Stimulated activated CD4-positive, alpha-beta T cell treated with anti-CD3 and anti-CD28 coated beads, Interleukin-4, amount 100 ng/mL, for 24 hours (primary cell): ENCODE measurements at places on chromosomes 6 and 20.
A peak's percentile ranks its signal among the peaks of the same experiment; 100 is the strongest.

DNA sequence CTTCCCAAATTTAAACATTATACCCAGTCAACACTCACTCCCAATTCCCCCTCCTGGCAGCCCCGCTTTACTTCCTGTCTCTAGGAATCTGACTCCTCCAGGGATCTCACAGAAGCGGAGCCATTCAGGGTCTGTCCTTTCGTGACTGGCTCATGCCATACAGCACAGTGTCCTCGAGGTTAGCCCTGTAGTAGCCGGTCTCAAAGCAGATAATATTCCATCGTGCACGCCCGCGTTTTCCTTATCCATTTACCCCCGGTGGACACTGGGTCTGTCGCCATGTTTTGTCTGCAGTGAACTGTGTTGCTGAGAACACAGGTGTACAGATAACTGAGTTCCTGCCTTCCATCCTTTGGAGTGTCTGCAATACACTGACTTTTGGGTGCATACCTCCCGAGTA, 95.3 kb downstream of the TTLL2 start:
- no peak for DNase-seq

GRCh38 chr20:4951299-4951698, 50.0 kb downstream of the SLC23A2 start:
- DNase-seq: no peak

GRCh38 chr20:3990716-3991115, 24.6 kb downstream of the RNF24 start:
- DNase-seq: no peak

GRCh38 chr6:86500035-86500434, 437.3 kb upstream of the HTR1E start:
- DNase-seq: no peak

GRCh38 chr20:45918182-45918737, 6.3 kb upstream of the PLTP start:
- DNase-seq: no peak

DNA sequence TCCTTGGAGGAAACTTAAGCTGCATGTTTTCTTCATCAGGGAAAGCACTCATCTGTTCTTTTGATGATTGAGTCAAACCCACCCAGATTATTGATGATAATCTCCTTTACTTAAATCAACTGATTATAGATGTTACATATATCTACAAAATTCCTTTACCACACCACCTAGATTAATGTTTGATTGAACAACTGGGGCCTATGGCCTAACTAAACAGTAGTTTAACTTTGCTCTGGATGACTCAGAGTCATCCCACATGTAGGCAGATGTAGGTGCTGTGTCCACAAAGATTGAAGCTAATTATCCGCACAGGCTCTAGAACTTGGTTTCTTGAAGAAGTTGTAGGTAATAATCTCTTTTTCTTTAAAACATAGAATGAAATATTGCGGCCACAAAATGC, 42.2 kb downstream of the PKIB start:
- no peak for DNase-seq

- no peak for DNase-seq
Measured at GRCh38 chr6:121055572-121056163, 278.6 kb downstream of the TBC1D32 start.

DNA sequence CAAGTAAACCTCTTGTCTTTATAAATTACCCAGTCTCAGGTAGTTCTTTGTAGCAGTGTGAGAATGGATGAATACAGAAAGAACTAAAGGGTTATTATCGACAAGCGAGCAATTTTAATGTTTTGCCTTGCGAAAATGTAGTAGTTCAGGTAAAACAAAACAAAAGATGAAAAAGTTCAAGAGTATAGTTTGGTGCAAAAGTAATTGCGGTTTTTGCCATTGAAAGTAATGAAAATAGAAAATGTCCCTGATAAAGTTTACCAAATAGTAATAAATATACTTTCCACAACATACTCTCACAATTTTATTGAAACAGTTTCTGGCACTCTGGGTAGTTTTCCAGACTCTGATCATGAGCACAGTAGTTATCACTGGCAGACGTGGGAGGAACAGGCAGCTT, 71.9 kb upstream of the SLC35B3 start:
- no peak for DNase-seq

- no peak for DNase-seq
Measured at GRCh38 chr6:154462425-154462824, 48.1 kb downstream of the CNKSR3 start.

DNA sequence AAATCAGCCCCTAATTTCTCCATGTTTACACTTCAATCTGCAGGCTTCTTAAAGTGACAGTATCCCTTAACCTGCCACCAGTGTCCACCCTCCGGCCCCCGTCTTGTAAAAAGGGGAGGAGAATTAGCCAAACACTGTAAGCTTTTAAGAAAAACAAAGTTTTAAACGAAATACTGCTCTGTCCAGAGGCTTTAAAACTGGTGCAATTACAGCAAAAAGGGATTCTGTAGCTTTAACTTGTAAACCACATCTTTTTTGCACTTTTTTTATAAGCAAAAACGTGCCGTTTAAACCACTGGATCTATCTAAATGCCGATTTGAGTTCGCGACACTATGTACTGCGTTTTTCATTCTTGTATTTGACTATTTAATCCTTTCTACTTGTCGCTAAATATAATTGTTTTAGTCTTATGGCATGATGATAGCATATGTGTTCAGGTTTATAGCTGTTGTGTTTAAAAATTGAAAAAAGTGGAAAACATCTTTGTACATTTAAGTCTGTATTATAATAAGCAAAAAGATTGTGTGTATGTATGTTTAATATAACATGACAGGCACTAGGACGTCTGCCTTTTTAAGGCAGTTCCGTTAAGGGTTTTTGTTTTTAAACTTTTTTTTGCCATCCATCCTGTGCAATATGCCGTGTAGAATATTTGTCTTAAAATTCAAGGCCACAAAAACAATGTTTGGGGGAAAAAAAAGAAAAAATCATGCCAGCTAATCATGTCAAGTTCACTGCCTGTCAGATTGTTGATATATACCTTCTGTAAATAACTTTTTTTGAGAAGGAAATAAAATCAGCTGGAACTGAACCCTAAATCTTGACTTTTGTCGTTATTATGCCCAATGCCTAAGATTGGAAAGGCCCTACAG, 4.5 kb downstream of the SOX4 start:
- no peak for DNase-seq

- no peak for DNase-seq
Measured at GRCh38 chr20:10568032-10568431, 105.8 kb downstream of the JAG1 start.

DNA sequence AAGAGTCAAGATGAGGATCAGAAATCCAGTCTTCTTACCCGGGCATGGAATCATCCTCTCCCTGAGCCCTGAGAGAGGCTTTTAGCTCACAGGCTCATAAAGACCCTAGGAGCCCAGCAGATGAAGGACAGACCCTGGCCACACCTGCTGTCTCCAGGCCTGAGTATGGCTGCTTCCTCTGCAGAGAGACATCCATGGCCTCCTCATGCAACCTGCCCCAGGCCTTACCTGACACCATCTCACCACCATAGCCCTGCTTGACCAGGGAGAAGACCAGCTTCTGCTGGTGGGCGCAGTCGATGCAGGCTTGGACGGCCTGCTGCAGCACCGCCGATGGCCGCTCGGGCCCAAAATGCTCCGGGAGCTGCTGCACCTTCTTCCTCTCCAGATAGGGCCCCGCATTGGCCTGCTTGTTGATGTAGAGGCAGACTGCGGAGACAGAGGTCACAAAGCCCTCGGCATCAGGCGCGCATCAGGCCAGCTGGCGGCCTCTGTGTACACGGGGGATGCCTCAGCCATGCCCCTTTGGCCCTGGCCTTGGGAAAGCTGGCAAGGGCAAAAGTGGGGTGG, 77.6 kb downstream of the SCML4 start:
- DNase-seq: no peak

GRCh38 chr6:139433631-139434419, 59.4 kb upstream of the CITED2 start:
- DNase-seq: no peak

DNA sequence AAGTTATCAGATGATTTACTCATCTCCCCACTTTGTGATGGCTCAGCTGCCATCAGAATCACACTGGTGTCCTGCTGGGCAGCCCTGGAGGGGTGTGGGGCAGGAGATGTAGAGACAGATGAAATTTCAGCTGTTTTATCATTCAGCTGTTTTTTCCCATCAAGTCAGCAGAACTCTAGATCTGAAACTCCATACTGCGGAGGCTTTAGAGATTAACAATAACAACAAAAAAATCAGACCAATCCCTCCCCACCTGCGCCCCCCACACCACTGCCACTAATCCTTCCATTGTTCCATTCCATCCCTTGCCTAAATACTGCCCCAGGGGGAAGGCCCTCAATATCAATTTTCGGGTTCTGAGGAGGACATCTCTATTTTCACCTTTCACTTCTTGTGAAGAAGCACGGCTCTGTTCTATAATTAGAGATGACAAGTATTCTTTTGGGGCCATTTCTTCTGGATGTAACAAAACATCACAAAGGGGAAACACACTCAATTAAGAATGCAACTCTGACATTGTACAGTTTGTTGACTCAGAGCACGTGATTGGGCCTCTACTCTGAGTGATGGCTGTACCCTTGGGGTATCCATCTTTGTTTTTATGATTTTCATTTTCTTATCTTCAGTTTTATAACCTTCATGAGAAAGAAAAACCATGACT, 396.3 kb downstream of the ZFAND3 start:
- DNase-seq: no peak

GRCh38 chr6:25579391-25579883, 72.6 kb upstream of the SCGN start:
- DNase-seq: no peak

- peak; percentile 62 for DNase-seq
Measured at GRCh38 chr6:160137989-160138835, 16.6 kb downstream of the SLC22A1 start.

- no peak for DNase-seq
Measured at GRCh38 chr6:13831615-13832014, 17.3 kb upstream of the MCUR1 start.

GRCh38 chr20:33832103-33832804, 21.1 kb downstream of the CHMP4B start:
- DNase-seq: no peak

GRCh38 chr20:38987777-38988176, 25.6 kb downstream of the DHX35 start:
- no peak for DNase-seq

DNA sequence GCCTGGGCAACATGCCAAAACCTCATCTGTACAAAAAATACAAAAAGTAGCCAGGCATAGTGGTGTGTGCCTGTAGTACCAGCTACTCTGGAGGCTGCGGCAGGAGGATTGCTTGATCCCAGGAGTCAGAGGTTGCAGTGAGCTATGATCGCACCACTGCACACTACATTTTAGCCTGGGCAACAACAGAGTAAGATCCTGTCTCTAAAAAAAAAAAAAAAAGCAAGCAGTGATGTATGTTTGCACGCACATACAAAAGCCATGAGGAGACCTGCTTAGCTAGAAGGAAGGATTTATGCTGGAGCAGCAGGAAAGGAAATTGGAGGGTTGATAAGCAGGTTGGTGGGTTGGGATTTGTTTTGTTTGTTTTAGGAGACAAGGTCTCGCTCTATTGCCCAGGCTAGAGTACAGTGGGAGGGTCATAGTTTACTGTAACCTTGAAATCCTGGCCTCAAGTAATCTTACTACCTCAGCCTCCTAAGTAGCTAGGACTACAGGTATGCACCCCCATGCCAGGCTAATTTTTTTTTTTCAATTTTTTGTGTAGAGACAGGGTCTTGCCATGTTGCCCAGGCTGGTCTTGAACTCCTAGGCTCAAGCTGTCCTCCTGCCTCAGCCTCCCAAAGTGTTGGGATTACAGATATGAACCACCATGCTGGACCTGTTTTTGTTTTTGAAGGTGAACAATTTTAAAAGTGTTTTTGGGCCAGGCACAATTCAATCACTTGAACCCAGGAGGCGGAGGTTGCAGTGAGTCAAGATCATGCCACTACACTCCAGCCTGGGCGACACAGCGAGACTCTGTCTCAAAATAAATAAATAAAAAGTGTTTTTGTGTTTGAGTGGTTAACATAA, 4.0 kb downstream of the ZSWIM3 start:
- no peak for DNase-seq

DNA sequence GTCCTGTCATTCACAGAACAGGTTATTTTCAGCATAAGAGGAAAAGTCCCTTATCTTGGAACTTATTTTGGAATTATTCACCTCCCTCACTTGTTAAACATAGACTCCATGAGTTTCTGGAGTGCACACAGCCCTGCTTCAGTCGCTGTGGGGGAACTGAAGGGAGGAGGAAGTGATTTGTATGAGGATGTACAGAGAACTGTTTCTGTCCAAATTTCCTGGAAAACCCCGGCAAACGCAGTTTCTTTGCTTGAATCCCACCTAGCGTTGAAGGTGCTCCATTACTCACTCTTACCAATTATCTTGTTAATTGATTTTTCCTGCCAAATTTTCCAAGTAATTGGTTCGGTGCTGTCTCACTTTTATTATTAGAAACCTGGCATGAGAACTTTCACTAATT, 78.0 kb upstream of the AGPAT4 start:
- no peak for DNase-seq

- DNase-seq: no peak
Measured at GRCh38 chr6:152184573-152184916, 377.1 kb downstream of the ESR1 start.

GRCh38 chr20:50924261-50924920, 6.8 kb downstream of the ADNP start:
- DNase-seq: no peak

DNA sequence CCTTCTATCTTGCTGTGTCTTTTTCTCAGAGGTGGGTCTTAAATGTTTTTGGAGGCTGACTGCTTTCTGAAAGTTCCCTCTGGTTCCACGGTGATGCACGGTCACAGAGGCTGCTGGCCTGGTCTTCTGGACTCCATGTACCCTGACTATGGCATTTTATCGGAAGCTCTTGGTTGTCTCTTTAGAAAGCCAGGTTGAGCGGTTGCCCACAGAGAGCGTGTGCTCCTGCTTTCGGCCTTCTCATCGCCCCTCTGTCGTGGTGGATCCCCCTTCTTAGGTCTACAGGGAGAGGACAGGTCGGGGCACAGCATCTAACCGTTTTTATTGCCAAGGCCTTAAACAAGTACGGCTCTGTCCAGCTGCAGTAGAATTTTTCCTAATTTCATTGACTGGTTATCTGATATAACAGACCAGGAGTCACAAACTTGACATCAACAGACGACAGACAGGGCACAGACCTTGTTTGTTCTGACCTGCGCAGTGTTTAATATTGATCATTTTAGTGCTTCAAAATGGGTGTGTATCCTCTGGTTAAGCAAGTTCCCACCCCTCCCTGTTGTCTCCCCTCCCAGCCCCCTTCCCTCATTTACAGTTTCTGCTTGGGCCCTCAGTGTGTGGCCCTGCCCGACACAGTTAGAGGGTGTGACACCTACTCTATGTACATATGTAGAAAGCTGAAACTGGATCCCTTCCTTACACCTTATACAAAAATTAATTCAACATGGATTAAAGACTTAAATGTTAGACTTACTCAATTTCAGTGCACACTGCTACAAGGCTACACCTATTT, 24.7 kb downstream of the SYTL3 start:
- no peak for DNase-seq
